ENCODE measurements at places on chromosomes 3 and 15.

DNA sequence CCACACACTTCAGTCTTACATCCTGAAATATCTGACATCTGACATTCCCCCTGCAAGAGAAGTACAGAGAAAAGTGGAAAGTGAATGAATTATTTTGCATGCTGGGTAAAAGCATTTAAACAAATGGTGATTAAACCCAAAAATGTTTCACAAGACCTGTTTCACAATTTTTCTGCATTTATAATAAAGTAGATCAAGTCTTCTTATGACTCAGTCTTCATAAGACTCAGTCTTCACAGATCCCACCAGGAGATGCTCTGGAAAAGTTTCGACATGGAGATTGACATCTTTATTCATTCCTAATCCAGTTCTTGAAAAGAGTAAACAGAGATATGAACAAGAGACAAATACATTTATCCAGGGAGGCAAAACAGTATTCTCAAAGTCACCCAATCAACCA lies 13.2 kb upstream of the EDC3 start:
- peak; percentile 29 for DNase-seq

DNA sequence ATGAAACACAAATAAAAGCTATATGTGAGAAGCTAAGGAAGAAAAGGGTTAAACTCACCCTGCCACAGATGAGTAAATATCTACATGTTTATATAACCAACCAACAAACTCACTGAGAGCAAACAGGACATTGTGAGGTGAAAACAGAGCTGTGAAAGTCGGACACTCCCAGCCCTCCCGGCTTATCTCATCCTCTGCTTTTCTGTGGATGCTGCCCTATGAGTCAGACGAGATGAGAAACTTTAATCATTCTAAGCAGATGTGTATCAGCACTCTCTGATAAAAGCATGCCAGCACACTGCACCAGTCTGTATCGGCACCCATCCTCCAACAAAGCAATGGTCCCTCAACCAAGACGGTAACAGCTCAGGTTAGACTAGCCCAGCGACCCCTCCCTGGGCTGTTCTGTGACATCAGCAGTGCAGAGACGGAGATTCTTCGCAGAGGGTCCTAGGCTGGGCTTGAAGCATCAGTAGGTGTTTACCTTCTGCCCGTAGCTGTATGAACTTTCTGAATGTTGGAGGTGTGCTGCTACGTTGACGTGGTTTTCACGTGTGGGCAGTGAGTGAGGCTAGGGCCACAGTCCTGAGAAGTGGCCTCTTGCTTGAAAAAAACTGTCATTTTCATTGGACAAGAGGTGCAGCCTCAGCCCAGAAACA lies 119.8 kb upstream of the ALDH1A3 start:
- DNase-seq: peak; percentile 34

GRCh38 chr3:38121451-38121831 lies 15.5 kb downstream of the ACAA1 start:
- DNase-seq: no peak

DNA sequence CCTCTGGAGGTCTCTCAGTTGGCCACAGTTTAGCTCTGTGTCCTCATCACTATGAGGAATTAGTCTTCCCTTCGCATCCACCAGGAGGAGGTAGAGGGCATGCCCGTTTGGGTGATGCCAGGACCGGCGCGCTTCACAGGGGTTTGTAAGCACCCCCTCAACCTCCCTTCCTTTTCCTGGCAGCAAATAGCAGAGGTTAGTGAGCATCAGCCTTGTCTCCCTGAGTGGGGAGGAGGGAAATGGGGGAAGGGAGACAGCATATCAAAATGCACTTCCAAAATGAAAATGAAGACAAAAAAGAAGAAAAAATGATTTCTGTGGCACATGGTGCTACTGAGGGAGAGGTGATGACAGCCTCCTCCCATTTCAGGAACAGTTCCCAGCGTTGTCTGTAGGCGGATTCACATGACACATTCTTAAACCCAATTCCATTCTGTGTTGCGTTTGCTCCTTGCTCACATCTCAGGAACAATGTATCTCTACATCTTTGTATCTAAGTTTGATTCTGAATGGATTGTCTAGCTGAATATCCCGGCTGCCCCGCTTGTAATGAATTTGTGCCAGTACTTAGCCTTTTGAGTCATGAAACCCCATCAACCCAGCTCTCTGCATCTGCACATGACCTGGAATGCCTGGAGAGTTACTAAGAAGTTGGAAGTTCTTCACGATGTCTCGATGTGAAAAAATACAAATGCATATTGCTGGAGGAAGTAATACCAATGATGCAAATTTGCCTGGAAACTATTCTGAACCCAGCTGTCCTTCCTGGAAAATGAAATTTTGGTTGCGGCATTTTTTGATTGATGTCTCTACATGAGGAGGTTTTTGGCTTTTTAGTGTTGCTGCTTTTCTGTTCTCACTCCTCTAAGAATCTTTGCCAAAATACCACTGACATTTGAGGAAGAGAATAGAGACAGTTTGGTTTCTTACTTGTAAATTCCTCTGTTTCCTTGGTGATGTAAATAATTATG lies 45.2 kb downstream of the TYRO3 start:
- peak; percentile 89 for DNase-seq

DNA sequence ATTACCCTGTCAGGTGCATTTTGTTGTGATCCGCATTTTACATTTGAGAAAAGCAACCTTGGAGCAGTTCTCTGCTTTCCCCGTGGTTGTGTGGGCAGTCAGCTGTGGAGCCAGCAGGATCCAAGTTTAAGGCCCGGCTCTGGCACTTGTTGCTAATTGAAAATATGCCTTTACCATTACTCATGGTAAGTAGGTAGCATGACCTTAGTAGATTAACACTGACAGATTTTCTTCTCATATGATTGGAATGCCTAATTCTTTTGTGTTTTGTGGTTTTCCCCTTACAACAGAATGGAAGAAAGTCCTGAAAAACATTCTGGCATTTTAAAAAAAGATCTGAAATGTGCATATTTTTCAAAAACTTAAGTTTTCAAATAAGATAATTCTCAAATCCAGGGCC lies 246.5 kb upstream of the LRRN1 start:
- DNase-seq: peak; percentile 1

- peak; percentile 63 for DNase-seq
Measured at GRCh38 chr3:45055411-45056143, 29.5 kb downstream of the CLEC3B start.
